MM.1S (cell line): ENCODE measurements at places on chromosomes 7 and 10.

DNA sequence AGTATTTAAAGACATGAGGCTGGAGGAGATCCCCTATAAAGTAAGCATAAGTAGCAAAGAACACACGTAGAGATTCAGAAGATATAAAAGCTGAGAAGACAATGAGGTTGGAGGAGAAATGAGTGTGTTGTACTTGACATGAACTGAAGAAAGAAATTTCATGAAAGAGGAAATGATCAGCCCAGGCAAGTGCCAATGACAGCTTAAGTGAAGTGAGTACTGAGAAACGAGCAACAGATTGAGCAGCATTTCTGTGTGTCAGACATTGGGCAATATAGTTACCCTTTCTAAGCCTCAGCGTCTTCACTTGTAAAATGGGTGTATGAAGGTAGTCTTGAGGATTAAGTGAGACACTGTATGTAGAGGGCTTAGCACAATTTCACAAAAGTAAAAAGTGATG is 4.8 kb upstream of the LIPA start:
- no peak for DNase-seq

DNA sequence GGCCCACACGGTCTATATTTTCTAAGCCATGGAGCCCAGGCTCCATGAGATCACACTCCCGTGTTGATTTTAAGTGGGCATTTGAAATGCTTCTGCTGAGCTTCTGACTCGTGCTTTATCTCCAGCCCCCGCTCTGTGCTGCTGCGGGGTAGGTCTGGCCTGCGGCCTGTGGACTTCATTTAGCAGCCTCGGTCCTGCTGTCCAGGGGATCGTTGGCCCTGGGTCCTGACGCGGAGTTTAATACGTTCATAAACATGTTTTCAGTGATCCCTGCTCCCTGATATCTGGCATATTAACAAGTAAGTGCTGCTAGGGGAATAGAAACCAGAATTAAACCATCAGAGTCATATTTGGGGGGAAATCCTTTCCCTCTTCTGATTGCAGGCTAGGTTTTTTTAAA is 540.3 kb upstream of the MGMT start:
- no peak for DNase-seq

- DNase-seq, result no peak
Observed at GRCh38 chr7:135079068-135079467, 68.8 kb upstream of the TMEM140 start.

DNA sequence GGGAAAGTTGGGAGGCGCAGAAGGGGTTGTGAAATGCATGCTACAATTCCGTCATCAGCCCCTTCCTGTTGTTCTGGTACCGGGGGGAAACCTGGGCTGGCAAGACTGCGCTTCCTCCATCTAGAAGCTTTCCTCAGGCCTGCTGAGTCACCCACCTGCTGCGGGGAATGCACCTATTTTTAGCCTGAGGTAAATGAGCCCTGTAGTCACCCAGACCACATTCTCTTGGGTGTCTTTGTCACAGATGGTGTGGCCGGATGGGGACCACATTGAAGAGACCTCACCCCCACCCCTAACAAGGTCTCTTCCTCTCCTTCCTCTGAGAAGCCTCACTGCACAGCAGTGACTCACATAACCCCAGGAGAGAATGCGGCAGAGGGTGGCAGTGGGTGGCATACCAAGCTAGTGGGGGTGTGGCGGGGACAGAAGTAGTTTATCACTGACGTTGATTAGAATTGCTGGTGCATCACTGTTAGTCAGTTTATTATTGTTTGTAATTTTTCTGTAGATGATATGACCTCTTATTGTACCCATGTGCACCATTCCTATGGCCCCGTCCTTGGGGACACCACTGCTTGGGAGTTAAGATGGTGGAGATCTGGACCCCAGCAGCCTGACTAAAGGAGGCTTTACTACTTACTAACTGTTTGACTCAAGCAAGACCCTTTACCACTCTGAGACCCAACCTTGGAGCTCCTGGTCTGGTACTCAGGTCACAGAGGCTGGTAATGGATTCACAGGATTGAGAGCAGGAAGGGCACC is 83.0 kb upstream of the DUSP5 start:
- DNase-seq, result peak; percentile 98

GRCh38 chr7:3648276-3648675 is 347.2 kb downstream of the SDK1 start:
- no peak for DNase-seq

- no peak for DNase-seq
Observed at GRCh38 chr7:140594131-140594691, 46.4 kb downstream of the DENND2A start.

GRCh38 chr10:30438021-30438850 is 4.3 kb downstream of the MAP3K8 start:
- peak; percentile 31 for DNase-seq

DNA sequence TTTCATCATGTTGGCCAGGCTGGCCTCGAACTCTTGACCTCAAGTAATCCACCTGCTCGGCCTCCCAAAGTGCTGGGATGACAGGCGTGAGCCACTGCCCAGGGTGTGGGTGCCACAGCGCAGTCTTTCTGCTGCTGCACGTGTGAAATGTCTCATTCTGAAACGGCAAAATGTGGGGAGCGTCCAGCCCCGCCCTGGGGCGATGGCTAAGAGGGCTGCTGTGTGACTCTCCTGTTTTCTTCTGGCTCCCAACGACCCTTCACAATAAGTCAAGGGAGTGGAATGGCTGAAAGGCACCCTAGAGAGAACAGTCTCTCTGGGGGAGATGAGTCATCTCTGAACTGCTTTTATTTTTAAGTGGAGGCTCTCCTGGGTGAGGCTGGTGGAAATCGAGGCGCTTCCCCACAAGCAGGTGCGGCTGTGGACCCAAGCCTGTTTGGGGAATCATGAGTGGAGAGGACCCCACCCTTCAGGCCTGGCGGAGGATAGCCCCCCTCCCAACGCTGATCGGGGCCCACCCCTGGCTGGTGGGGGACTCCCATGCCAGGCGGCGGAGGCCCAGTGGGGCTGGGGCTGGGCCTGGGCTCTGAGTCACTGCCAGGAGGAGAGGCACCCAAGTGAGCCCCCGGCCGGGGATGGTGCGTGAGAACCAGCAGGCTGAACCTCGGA is 18.0 kb downstream of the ADAP1 start:
- DNase-seq, result no peak

DNA sequence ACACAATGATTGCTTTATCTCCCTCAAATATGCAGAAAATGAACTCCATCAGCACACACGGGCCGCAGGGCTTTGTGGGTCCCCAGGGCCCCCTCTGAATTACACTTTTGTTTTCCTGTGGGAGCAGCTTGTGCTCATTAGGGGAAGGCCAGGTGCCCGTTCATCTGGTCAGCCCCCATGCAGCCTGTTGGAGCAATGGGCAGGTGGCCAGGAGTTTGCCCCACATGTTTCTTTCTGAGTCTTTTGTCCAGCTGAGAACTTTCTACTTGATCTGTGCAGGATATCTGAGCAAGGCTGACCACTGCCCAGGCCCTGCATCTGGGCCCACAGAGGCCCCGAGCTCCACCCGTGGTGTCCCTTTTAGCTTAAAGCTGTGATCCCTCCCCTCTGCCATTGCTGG is 105.3 kb upstream of the FAM20C start:
- no peak for DNase-seq

GRCh38 chr10:93938140-93938539 is 44.4 kb downstream of the SLC35G1 start:
- DNase-seq, result no peak

DNA sequence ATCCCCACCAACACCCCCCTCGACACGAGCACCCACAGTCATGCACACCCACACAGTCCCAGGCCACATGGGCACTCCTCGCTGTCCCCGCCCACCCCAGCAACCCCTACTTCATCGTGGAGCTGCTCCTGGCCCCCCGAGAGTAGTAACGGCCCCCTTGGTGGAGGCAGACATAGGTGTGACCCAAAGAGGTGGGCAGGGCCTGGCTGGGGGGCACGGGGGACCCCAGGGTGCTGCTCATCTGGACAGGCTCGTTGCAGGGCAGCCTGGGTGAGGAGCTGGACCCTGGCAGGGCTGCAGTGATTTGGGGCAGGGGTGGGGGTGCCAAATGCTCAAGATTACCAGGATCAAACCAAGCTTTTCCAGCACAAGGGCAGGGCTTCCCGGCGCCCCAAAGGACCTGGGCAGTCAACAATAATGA is 42.4 kb upstream of the ZMIZ1 start:
- no peak for DNase-seq

DNA sequence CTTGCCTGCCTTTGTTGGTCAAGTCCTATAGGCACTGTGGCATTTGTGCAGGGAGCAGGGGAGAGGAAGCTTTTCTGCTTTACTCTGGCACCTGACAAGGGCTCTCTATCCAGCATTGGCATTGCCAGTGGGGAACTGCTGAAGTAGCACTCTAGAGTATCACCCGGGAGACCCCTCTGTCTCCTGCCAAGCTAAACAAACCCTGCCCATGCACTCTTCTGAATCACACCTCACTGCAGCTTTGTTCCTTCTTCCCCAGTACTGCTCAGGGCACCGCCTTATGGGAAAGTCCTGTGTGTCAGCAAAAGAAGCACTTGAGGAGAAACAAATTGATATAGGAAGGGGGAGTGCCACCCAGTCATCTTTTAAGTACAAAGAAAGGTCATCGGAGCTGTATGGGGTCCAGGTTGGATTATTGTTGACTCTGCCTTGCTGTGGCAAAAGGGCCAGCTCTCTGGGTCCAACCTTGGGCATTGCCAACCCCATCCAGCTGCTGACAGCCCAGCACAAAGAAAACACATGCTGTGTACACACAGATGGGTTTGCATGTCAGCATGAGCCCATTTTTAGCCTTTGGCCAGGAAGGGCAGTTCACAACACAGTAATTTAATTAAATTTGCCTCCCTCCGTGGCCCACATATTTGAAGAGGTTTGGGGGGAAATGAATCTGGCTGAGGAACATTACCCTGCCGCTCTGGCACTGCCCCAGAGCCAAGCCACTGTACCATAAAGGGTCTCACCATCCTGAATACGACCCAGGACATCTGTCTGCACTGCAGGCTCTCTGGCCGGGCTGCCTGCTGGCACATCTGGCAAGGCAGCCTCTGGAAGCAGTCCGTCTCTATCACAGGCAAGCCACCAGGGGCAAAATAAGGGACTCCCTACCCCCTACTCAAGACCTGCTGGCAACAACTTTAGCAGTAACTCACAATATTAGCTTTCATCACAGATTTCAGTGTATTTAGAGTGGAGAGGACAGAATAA is 13.1 kb downstream of the LRRC4 start:
- no peak for DNase-seq
